GM10248 (cell line): ENCODE measurements at places on chromosomes 7 and 10.
A peak's percentile ranks its signal among the peaks of the same experiment; 100 is the strongest.

- no peak for DNase-seq
Observed at GRCh38 chr10:46001187-46001756, 29.0 kb downstream of the TIMM23 start.

GRCh38 chr7:39624442-39624807, 1.1 kb downstream of the RALA start:
- DNase-seq = peak; percentile 40

DNA sequence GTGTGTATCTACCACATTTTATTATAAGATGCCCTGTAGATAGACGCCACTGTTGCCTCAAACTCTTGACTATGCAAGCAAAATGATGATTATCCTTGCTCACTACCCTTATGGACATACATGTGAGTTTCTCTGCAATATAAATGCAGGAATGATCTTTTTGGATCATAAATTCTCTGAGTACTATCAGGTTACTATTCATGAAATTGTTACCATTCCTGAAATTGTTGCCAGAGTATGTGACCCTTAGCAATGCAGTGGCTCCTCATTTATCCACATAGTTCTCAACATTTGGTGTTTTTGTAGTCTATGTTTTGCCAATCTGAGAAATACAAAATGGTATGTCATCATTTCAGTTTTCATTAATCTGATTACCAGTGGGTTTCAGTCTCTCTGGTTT, 166.2 kb upstream of the FAM3C start:
- no peak for DNase-seq

DNA sequence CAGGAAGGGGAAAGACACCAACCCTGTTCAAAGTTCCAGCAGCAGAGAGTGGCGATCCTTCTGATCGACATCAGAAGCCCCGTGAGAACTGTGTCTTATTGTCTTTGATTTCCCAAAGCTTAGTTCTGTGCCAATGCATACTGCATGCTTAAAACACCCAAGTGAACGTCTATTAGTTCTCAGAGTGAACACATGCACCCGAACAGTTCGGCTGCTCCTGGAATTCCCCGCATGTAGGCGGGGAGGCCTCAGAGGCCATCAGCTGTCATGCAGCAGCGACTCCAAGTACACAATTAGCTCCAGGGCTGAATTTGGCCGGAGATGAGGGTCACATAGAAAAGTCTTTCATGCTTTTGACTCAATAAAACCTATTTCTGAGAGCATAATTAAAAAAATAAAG, 276.9 kb downstream of the ZMYND11 start:
- DNase-seq = peak; percentile 67

GRCh38 chr7:123401295-123401694, 133.1 kb downstream of the IQUB start:
- DNase-seq = no peak

- DNase-seq = no peak
Observed at GRCh38 chr7:130219871-130220270, 12.2 kb downstream of the SSMEM1 start.

DNA sequence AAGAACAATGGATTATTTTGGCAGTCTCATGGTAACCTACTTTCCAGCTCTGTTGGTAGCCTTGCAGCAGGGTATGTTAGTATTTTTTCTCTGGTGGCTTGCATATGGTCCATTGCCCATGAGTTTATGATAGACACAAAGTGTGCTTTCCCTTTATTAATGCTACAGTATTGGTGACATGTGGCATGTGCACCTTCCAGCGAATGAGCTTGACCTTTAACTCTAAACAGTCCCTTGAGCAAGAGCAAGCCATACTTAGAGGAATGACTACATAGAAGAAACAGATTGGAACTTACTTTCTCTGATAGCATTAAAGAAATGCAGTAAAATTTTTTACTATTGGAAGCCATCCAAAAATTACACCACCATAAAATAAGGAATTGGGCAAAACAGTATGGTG, 73.9 kb downstream of the VTI1A start:
- no peak for DNase-seq

DNA sequence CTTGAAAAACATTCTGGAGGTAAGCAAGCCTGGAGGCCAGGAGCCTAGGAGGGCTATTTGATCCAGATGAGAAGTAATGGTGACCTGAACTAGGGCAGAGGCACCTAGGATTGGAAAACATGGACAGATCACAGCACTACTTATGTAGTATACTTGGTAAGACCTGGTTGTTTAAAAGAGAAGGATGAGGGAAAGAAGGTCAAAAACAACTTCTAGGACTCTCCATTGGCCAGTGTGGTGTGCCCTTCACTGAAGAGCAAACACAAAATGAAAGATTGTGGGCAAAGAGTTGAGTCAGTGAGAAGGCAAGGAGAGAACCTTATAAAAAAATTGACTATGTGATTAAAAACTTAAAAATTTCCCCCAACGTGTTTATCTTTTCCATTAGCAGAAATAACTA, 14.3 kb downstream of the ANKRD1 start:
- DNase-seq = no peak

DNA sequence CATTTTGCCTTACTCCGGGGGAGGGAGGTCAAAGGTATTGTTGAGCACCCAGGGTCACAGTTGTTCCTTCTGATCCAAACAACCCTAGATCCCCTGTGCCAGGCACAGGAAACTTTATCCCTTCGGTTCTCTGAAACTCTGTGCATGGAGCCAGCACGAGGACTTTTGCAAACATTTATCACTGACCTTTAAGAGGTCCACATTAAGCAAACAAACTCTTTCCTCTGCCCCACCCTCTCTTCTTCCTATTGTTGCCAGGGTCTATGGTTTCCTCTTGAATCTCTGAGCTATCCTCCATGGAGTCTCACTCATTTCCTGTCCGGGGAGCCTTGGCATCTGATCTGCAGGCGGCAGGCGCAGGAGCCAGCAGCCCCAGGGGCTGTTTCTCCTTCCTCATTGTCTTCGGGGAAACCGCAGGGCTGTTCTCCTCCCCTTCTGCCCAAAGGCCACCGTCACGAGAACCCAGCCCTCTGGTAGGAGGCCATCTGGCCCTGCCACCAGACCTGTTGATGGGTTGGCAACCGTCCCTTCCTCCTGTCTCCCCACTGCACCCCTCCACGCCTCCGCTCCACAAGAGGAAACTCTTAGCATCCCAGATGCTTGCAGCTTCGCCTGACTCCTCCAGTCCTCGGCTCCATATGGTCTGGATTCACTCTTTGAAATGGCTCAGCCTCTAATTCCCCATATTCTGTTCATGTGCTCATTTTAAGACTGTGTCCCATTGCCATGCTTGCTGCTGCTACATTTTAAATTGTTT, 327.3 kb upstream of the NRP1 start:
- DNase-seq = no peak

DNA sequence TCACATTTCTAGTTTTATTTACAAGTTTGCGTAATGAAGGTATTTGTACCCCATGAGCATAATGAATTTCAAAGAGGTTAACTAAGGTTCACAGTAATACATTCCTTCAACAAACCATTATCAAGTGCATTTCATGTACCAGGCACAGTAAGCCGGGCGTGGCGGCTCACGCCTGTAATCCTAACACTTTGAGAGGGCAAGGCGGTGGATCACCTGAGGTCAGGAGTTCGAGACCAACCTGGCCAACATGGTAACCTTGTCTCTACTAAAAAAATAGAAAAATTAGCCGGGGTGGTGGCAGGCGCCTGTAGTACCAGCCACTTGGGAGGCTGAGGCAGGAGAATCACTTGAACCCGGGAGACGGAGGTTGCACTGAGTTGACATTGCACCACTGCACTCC, 4.3 kb upstream of the EIF3A start:
- no peak for DNase-seq

- DNase-seq = no peak
Observed at GRCh38 chr10:86663046-86663345, 5.3 kb upstream of the LDB3 start.

DNA sequence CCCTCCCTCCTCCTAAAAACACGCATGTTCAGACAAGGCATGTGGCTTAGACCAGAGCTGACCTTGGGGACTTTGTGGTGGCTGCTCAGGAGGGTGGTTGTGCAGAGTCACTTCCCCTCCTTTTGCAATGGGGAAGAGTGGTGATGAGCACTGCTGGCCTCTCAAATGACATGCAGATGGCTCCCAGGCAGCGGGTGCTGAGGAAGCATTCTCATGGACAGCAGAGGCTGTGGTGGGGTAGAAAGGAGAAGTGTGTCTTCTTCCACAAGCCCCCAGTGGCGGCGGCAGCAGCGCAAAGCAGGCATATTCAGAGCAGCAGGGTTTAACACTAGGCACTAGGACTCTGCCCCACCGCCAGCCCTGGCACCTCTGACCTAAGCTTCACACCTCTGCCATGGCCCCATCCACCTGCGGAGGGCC, 105.9 kb upstream of the ANLN start:
- DNase-seq = peak; percentile 65

GRCh38 chr10:116271593-116272439, 1.2 kb downstream of the GFRA1 start:
- peak; percentile 30 for DNase-seq

DNA sequence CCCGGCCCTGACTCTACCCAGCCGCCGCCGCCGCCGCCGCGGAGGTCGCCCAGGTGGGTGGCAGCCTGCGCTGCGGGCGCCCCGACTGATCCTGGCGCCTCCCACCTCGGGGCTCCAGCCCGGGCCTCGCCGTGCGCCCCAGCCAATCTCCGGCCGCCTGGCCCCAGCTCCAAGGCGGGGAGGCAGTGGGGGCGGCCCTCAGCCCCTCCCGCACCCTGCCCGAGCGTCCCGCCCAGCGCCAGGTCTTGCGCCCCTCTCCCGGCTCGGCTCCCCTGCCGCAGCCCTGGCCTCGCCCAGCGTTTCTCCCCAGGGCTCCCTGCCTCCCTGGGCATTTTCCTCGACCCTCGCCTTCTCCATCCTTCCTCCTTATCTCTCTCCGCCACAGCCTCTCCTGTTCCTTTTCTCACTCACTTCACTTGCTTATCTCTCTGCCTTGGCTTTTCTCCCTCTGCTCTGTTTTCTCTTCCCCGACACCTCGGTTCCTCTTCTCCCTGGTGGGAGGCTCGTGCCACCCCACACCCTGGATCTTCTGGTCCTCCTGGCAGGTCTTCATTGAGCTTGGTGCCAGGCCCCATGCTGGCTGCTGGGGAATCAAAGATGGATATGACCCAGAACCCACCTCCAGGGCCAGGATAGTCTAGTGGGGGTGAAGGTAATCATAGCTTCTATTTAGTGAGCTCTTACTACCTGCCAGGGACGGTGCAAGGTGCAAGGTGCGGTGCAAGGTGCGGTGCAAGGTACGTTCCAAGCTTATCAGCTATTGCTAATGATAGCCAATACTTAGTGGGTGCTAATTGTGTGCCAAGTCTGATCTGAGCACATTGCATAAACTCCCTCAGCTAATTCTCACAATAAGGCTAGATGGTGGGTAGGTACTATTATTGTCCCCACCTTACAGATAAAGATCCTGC, at the start of gene SFRP5:
SFRP5 (minus strand) TSS at position 87 of the 911 bp plus-strand sequence. CDS start 166 bp downstream, outside the sequence.
- no peak for DNase-seq

- no peak for DNase-seq
Observed at GRCh38 chr10:124743191-124744101, 732 bp downstream of the FAM53B start.

GRCh38 chr10:127117125-127117524, 79.3 kb downstream of the INSYN2A start:
- no peak for DNase-seq

DNA sequence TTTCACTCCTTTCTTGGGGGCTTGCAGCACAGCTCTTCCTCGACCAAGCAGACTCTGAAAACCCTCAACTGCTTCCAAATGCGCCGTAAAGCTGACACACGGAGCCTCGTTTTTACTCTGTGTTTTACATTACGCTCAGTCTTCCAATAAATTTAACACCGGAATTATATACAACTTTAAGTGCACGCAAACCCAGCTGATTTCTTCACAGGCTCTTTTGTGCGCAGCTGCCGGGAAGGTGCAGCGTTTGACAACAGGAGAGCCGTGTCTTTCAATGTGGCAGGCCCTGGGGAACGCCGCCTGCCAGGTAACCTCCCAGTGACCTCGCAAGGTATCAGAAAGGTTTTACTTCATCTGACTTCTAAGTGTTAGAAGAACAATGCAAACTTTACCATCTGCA, 35.0 kb downstream of the GFRA1 start:
- no peak for DNase-seq

DNA sequence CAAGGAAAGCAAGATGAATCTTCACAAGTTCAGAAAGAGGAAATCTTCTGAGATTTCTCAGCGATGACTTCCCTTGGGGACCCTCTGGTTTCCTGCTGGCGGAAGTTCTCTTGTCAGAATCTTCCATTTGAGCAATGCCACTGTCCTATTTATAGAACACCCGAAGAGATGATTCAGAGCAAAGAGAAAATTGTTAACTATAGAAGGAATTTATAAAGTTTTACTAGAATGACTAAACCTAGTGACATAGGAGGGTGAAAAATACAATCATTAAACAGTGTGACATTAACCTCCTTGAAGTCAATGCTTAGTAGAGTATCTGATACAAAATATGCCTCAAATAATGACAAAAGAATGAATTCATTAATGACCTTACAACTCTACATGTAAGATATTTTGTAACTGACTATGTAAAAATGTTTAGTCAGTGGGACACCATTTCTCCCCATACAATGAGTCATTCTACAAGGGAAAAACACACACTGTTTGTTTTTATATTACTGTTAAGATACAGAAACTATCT, 206.5 kb upstream of the CNTNAP2 start:
- DNase-seq = no peak

DNA sequence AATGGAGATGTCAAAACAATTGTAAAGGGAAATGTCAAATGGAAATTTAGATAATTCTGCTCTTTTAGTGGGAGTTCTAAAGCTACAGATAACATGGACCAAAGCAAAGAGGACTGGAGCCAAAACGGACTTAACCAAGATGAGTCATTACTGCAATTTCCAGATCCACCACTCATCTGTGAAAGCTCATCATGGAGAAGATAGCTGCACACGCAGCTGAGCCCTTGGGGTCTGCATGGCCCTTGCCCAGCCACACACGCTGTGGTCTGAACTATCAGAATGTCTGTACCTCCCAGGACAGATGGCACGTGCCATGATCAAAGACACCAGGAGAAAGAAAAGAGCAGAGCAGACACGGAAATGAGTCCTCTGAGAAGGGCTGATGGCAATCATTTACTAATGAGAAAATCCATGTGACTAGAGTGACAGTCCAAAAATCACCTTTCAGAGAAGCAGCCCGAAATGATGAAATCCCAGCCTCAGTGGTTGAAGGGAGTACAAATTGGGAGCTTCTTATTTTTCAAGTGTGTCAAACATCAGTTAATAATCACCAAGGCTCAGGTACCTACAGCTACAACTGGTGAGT, 177.9 kb upstream of the MGMT start:
- no peak for DNase-seq

DNA sequence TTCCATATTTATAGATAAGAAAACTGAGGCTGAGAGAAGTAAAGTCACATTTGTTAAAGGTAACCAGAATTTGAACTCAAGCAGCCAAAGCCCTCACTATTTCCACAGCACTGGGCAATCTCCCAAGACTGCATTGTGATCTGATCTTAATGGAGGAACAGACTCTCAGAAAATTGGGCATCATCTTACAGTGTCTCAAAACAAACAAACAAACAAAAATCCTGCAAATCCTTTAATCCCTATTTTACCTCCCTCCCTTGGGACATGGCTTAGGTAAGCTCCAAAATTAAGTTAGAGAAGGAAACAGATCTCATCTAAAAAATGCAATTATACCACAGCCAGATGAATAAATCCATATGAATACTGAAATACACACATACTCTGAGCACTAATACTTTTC, 57.5 kb downstream of the FHIP2A start:
- DNase-seq = no peak

- DNase-seq = no peak
Observed at GRCh38 chr10:129876838-129877237, 87.2 kb downstream of the EBF3 start.

GRCh38 chr10:44771233-44771995, 139.7 kb upstream of the TMEM72 start:
- no peak for DNase-seq

GRCh38 chr7:71286336-71286735, 154.4 kb downstream of the GALNT17 start:
- DNase-seq = no peak
